ENCODE measurements at places on chromosomes 12 and 14. TPM values are rescaled to one million over a fixed set of nuclear protein-coding genes. Genes with fewer than 3 reads are reported as not detected.
A peak's percentile ranks its signal among the peaks of the same experiment; 100 is the strongest.

DNA sequence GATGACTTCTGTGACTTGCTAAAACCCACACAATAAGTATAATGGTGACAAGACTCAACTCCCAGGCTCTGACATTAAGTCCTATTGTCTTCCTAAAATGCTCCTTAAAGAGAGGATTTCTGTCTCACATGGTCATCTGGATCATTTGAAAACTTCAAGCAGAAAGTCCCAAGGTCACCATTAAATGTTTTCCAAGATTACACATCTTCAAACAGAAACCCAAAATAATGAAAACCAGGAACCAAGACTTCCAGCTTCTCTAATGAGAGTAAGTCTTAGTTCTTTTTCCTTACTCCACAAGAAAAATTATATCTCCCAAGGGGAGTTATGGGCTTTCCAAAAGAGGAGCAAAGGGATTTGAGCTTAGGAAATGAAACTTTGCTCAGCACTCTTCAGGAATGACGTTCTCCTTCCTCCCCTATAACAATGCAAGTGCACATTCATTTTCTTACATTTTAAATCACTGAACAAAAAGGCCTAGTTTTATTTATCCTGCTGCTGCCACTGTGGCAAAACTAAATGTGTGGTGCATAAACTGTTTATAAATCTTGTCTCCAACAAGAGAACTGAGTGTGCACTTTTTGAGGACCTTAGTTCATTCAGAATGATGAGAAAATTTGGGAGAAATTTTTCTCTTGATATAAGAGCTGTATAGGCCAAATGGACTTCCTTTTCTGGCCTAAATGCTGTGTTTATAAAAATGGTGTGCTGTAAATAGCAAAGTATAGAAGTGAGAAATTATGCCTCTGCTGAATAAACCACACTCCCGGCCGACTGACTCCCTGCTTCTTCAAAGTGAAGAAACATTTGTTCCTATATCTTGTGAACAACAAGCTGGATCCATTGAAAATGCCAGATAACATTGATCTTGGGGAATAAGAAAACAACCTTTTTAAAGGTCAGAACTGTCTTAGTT is 148.4 kb upstream of the PLEKHG7 start:
- DNase-seq: no peak

Gene GLT1D1
- polyA plus RNA-seq: 0.52 TPM

Gene P2RX7
- polyA plus RNA-seq: 0.10 TPM

GRCh38 chr14:38481952-38482678 is 226.2 kb upstream of the CLEC14A start:
- no peak for DNase-seq

GRCh38 chr12:42704810-42705401 is 115.4 kb upstream of the PRICKLE1 start:
- DNase-seq: no peak

Gene FGD6
- polyA plus RNA-seq: 0.81 TPM

DNA sequence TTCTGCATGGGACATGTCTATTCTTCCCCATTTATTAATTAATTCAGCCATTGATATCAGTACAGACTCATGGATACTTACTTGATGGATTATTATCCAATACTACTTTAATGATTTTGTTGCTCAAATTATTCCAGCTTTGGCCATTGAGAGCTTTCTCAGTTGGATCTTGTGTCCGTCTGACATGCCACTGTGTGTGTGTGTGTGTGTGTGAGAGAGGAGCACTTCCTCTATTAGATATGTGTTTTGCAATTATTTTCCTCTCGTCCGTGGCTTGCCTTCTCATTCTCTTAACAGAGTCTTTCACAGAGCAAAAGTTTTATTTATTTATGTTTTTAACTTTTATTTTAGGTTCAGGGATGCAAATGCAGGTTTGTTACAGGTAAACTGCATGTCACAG is 194.2 kb downstream of the ADGRD1 start:
- DNase-seq: no peak

DNA sequence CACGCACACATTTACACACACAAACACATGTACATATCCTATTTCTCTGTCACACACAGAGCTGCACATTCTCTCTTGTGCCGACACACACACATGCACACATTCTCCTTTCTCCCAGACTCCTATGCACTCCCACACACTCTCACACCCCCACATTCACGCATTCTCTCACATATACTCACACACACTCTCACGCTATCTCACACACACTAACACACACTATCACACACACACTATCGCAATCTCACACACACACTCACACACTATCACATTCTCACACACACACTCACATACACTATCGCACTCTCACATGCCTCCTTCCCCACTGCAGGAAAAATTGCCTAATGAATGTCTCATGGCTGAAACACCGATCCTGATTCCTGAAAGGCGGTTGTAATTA is 450.7 kb downstream of the AACS start:
- DNase-seq: no peak

Gene TBC1D30
- polyA plus RNA-seq: not detected

GRCh38 chr12:79933532-79934264 is 1.2 kb downstream of the PPP1R12A start:
- peak; percentile 37 for DNase-seq

DNA sequence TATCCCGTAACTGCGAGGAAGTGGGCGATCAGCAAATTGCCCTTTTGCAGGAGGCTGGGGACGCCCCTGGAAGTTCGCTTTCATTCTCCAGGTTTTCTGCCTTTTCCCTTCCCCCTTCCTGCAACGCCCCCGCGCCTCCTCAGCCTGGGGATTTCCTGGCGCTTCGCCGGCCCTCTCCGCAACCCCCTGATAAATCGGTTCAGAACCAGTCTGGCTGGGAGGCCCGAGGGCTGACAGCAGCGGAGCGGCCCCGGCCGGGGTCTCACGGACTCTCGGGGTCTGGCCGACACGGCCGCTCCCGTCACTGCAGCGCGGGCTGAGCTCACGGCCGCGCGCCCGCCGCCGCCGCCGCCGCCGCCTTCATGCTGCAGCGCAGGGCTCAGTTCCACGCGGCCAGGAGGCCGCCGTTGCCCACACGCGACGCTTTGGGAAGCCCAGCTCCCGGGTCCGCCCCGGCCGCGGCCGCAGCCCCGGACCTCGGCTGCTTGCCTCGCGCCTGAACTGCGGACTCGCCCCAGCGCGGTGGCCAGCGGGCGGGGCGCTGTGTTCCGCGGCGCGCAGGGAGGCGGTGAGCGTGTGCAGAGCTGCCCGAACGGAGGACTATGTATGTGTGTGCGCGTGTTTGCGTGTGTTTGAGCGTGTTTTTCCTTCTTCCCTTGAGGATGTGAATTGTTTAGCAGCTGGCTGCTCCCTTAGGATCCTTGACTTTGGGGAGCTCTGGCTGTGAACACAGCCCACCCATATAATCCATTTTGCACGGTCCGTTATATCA is at the start of gene LRFN5:
Gene LRFN5, plus strand, starts transcription at position 345 of the 772 bp plus-strand sequence.
- DNase-seq: no peak

DNA sequence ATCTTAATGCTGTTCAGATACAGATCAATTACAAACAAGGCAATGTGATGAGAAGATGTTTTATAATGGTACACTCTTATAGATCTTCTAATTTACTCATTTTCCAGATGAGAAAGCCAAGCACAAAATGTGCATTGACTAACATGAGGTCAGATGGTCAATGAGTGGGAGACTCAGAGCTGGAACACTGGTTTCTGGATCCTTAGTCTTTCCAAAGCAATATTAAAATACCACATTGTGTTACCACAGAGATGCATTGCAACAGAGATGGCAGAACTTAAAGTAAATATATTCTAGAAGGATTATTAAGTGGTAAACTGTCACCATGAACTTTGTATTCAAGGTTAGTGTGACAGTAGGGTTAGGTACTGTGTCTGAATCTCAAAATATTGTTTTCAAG is 113.6 kb downstream of the SLC15A5 start:
- DNase-seq: no peak

All from naive B cell (primary cell).